Activated naive CD4-positive, alpha-beta T cell treated with anti-CD3 and anti-CD28 coated beads, Interleukin-2, amount 50 U/mL, for 16 hours (primary cell): ENCODE measurements at places on chromosomes 1 and 21.

DNA sequence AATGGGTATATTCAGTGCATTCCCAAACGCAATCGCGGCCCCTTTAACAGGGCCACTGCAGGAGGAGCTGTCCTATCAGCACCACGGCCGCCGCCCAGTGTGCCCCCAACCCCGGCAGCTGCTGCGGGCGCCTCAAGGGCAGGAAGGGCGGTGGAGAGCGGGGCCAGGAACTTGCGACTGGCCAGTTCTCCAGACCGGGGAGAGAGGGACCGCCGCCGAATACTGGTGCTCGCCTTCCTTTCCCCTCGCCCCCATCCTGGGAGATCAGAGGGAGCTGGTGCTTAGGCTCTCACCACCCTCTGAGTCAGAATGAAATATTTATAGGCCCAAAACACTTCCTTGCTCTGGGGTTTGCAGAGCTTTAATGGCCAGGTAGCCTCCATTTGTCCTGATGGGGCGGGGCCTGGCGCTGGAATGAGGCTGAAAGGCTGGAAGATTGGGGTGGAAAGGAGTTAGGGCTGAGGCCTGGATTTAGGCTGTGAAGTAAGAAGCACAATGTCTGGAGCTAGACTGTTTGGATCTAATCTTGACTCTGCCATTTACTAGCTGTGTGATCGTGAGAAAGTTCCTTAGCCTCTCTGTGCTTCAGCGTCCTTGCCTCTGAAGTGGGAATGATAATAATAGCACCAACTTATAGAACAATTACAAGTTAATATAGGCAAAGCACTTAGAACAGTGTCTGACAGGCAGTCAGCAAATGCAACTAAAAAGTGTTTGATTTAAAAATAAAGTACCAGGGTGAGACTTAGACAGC lies 75.5 kb downstream of the NAV1 start:
- DNase-seq = no peak

DNA sequence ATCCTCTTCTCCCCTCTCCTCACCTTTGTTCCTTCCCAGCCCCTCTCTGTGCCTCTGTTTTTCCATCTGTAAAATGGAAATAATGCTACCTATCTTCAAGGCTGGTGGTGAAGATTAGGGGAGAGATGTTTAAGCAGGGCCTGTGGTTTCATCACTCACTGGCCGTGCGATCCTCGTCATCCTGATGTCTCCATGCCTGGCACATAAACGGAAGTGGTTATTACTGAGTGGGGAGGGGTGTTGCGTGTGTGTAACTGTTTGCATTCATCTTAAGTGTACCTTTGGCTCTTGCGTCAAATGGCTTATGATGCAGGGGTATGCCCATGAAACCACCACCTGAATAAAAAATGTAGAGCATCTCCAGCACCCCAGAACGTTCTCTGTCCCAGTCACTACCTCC lies 17.2 kb upstream of the C1QA start:
- DNase-seq = no peak

DNA sequence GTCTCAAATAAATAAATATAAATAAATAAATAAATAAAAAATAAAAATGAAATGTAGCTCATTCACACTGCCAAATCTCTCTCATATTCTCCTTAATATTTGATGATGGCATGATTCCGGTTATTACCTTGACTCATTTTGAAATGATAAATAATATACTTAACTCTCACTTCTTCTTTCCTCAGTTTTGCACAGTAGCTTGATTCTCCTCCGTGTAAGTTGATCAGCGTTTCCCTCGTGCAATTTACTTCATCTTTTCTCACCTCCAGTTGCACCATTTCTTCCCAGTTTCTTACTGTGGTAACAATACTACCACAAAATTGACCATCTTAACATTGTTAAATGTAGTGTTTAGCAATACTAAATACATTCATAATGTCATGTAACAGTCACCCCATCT lies 111.6 kb downstream of the RIPK4 start:
- no peak for DNase-seq

DNA sequence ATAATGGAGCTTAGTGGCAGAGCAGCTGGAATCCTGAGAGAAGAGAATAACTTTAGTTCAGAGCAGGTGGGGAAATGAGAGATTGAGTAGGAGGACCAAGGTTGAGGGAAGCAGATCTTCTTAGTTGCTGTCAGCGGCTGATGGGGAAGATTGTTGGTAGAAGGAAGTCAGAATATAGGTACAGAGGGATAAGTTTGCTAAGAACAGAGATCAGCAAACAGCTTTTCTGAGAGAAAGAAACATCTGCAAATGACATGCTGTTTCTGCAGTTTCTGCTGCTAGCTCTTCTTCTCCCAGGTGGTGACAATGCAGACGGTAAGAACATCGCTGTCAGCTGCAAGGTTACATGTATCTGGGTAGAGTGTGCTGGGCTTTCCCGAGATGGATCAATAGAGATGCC lies at the start of gene CD1C:
Gene CD1C, plus strand, starts transcription at position 113 of the 400 bp plus-strand sequence. Its CDS starts 142 bp downstream, at position 255.
- DNase-seq = no peak

- no peak for DNase-seq
Observed at GRCh38 chr1:150210706-150211105, 25.2 kb downstream of the ANP32E start.

GRCh38 chr1:81381881-81382280 lies 418.9 kb upstream of the ADGRL2 start:
- no peak for DNase-seq

DNA sequence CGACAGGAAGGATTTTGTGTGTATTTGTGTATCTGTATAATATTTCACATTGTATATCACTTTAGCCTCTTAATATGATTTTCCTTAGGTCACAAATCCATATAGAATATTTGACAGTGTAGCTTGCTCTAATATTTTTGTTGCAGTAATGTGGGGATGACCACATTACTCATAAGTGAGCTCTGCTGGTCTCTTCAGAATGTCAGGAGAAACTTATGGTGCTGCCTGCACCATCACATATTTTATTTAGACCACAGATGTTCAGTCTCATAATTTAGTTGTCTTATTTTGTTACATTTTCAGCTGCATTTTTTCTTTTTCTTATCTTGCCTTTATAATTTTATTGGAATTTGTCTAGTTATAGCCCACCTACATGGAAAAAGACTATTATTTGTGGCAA lies 205.3 kb downstream of the PBX1 start:
- no peak for DNase-seq

DNA sequence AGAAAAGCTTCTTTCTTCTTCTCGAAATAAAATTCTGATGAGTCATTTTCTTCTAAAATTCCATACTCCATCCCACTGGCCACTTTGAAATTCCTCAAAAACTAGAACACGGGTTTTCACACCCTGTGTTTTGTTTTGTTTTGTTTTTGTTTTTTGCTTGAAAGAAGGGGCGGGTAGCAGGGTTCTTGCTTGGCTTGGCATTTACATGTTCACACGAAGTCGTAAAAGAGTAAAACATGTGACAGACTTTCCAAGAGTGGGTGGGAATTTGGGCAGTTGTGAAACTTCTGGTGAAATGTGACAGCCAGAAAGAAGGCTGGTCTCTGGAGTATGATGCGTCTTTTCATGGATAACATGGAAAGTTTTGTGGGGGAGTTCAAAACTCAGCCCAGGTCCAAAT lies 47.1 kb upstream of the FMN2 start:
- no peak for DNase-seq

DNA sequence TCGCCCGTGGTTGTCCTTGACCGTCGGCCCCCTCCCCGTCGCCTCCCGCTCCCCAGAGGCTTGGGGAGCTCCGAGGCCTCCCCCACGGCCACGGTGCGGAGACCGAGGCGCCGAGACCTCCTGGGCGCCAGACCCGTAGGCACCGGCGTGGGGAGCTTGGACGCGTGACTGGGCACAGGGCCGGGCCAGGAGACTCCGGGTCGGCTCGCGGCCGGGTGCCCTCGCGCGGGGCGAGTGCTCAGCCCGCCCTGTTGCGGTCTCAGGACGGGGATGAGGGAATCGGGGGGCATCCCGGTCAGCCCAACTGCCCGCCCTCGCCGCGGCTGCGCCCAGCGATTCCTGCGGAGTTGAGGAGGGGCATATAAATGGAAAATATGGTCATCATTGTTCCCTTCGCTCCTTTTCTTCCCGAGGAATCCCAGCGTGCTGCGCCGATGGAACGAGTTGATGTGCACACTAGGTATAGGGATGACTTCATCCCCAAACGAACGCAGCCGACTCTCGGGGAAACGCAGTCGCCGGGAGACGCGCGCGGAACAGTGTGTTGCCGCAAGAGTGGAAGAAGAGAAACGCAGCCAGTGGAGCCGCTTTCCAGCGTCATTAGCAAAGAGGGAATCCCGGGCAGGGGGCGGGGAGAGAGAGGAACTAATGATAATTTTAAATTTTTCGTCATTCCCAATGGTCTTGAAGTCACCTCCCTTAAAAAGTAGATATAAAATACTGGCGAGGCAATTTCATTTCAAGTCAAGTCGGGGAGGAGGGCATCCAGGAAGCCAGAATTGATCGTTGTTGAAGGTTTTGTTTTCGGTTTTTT lies 747 bp upstream of the ENAH start:
- DNase-seq = peak; percentile 25
